ENCODE measurements at places on chromosomes 13 and 19. TPM values are rescaled to one million over a fixed set of nuclear protein-coding genes. Genes with fewer than 3 reads are reported as not detected.

DNA sequence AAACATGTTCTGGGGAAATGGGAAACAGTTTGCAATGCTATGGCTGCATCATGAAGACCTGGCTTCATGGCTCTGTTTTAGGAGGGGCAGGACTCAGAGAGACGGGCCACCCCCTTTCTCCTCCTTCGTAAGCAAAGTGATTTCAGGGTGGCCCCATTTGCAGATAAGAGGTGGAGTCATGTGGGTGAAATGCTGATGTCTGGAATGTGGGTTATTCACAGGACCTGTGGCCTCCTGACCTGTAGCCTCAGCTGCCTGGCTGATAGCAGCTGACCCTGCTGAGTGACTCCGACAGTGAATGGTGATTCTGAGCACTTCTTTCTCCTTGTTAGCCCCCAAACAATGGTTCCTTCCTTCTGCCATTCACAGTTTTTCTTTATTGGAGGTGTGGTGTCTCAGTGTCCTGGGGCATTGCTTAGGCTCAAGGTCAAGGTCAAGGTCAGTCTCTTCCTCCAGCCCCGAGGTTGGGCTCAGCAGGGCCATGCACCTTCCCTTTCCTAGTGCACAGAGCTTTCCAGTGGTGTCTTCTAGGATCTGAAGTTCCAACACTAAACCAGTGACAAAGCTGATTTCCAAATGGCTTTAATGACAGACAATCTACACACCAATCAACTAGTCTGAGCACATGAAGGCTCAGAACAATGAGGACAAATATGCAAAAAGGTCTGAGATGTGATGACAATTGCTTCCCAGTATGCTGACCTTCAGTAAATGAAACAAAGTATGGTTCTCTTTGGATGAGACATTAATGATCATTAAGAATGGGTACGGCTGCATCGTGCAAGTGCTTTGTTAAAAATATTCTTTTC, 49.6 kb upstream of the ANKRD10 start:
- H3K27me3 ChIP-seq, result no peaks in the 10 kb centered on the region
- no peak for DNase-seq
- no peaks in the 10 kb centered on the region for H3K36me3 ChIP-seq

- peak; percentile 87 for DNase-seq
- peaks cover 39% of the 10 kb centered on the region for H3K4me1 ChIP-seq
- no peaks in the 10 kb centered on the region for H3K27me3 ChIP-seq
- H3K27ac ChIP-seq, result peak overlapping the region; percentile 80
- H3K4me3 ChIP-seq, result no peak overlapping the region
Measured at GRCh38 chr19:14363183-14364097, 17.8 kb upstream of the ADGRE5 start.

Gene ZNF135
- 2.9 TPM for total RNA-seq

- H3K4me3 ChIP-seq, result no peak overlapping the region
- no peaks in the 10 kb centered on the region for H3K27me3 ChIP-seq
- DNase-seq, result no peak
- no peaks in the 10 kb centered on the region for H3K36me3 ChIP-seq
Measured at GRCh38 chr19:47438793-47439220, 19.5 kb upstream of the MEIS3 start.

Gene RELB
- total RNA-seq, result 7.3 TPM

DNA sequence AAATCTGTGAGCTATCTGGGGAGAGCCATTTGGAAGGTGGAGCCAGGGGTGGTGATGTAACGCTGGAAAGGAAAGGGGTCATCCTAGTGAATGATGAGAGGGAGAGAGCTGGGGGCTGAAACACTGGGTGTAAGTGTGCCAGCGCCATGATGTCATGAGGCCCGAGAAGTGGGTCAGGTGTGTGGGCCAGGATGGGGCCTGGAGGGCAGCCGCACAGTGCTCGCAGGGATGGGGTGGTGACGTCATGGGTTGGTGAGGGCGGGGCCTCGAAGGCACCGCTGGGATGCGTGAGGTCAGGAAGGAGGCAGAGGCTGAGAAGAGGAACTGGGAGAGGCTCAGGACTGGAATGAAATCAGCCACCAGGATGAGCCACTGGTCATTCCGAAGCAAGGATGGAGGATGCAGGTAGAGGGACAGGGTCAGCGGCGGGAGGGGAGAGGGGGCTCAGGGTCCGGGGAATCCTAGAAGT, 4.4 kb downstream of the CCDC61 start:
- H3K27ac ChIP-seq, result no peak overlapping the region
- no peaks in the 10 kb centered on the region for H3K27me3 ChIP-seq
- H3K36me3 ChIP-seq, result no peaks in the 10 kb centered on the region
- DNase-seq, result no peak
- H3K4me3 ChIP-seq, result no peak overlapping the region

DNA sequence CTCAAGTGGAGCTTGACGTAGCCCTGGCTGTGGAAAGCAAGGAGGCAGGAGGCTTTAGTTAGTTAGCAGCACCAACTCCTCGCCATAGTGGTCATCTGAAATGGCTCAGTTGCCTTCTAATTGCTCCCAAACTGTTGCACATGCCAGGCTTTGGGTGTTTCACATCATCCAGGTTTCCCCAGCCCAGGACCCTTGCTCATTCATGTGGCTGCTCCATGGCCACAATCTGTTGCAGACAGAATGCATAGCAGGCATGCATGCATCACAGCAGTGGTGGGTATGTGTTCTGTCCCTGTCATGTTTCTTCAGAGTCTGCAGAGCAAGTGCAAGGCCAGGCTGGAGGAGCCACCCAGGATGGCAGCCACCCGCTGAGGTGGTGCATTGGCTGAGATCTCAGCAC, 407.6 kb downstream of the TSHZ3 start:
- H3K36me3 ChIP-seq, result no peaks in the 10 kb centered on the region
- no peak overlapping the region for H3K27ac ChIP-seq
- DNase-seq, result no peak
- no peak overlapping the region for H3K4me3 ChIP-seq
- no peaks in the 10 kb centered on the region for H3K27me3 ChIP-seq
- H3K4me1 ChIP-seq, result no peaks in the 10 kb centered on the region

DNA sequence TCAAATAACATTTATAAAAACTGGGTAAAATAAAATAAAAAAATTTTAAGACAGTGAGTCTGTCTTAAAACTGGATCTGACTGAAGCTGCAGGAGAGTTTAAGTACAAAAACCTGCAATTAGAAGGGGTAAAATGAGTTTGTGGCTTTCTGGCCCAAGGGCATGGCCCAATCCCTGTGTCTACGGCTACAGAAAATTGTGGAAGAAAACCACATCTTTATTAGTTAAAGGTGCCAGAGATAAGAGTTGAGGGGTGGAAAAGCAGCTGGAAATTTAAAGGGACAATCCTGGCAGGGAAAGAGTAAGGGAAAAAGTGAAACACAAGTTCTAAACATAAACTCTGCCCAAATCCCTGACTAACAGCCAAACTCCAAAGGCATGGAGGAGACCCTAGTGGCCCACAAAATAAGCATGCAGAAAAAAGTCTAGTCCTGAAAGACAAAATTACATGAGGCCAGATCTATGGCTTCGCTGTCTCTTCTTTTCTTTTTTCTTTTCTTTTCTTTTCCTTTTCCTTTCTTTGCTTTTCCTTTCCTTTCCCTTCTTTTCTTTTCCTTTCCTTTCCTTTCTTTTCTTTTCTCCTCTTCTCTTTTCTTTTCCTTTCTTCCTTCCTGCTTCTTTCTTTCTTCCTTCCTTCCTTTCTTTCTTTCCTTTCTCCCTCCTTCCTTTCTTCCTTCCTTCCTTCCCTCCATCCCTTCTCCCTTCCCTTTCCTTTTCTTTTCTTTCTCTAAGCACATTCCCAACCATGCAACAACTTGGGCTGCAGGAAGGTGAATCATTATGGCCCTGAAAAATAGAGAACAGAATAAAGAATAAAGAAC, 23.5 kb upstream of the DLEU7 start:
- H3K27ac ChIP-seq, result no peak overlapping the region
- DNase-seq, result no peak
- H3K27me3 ChIP-seq, result no peaks in the 10 kb centered on the region
- H3K36me3 ChIP-seq, result no peaks in the 10 kb centered on the region
- H3K4me3 ChIP-seq, result no peak overlapping the region
- H3K4me1 ChIP-seq, result no peaks in the 10 kb centered on the region

DNA sequence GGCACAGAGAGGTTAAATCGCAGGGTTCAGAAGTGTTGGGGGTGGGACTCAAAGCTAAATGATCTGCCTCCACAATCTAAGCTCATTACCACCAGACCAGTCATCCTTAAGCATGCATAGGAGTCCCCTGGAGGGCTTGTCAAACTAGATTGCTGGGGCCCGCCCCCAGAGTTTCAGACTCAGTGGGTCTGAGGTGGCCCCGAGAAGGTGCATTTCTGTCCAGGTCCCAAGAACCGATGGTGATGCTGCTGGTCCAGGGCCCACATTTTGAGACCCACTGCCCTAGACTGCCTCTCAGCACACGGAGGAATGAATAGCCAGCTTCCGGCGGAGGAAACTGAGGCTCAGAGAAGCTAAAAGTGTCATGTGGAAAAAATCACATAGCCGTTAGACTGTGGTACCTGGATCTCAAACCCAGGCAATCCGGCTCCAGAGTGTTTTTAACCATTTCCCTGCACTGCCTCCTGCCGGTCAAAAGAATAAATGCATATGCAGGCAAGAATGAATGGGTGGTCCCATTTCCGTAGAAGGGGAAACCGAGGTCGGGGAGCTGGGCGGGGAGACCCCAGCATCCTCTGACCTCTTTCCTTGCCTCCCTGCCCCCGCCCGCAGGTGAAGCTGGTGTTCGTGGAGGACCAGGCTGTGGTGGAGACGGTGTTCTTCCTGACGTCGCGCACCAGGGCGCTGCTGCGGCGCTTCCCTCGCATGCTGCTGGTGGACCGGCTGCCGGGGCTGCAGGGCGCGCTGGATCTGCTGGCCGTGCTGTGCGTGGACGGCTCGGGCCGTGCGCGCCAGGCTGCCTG, 23.8 kb downstream of the ZSWIM9 start:
- H3K4me1 ChIP-seq, result no peaks in the 10 kb centered on the region
- H3K27ac ChIP-seq, result no peak overlapping the region
- H3K4me3 ChIP-seq, result no peak overlapping the region
- H3K27me3 ChIP-seq, result no peaks in the 10 kb centered on the region
- H3K36me3 ChIP-seq, result no peaks in the 10 kb centered on the region

Gene ZNF497
- 1.5 TPM for total RNA-seq

Gene KIR3DL2
- total RNA-seq, result 0.46 TPM

DNA sequence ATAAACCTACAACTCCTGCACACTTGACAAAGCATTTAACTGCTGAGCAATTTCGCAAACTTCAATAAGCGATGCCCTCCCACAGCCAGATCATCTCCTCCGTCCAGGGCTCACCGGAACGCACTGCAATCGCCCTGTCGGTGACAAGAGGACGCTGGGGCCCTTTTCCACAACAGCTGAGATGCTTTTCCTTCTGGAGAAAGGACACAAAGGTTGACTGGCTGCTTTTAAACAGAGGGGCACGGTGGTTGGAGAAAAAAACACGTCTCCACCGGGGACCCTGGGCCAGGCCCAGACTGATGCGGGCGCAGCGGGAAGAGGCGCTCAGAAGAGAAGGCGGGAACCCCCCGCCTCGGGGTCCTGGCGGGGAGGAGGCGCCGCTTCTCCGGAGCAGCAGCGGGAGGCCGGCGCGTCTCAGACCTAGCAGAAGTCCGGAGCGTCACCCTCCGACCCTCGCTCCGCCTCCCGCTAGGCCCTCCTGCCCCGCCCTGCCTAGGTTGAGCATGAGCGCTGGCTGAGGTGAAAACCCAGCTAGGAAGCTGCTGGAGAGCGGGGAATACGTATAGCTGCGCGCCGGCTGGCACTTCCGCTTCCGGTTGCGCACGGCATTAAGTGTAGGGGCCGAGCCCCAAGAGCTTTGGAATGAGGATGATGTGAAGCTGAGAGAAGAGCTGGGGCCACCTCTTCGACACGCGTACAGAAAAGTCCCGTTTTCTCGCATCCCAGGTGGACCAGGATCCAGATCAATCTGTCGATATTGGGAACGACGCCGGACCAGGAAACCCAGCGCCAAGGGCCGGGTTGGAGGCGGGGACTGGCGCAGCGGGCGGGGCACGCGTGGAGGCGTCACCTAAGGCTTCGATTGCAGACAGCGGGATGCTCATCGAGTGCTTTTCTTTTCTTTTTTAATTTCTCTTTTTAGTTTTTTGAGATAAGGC, at the start of gene ZNF846:
Gene ZNF846, minus strand, starts transcription at position 564 of the 938 bp plus-strand sequence. CDS start 3,788 bp downstream, outside the sequence.
- peak; percentile 96 for DNase-seq
- H3K27me3 ChIP-seq, result no peaks in the 10 kb centered on the region
- H3K27ac ChIP-seq, result peak within 1 kb of the TSS; percentile 94
- peak within 1 kb of the TSS; percentile 71 for H3K4me3 ChIP-seq
- peaks cover 11% of the 10 kb centered on the region for H3K4me1 ChIP-seq

Gene ZNF829
- 1.9 TPM for total RNA-seq

Measured in upper lobe of left lung (tissue), 6 donors.